Activated T-helper 9 cell treated with anti-CD3 and anti-CD28 coated beads, Interleukin-2, amount 50 U/mL, for 16 hours (primary cell): ENCODE measurements at places on chromosomes 6 and 20.

- DNase-seq, result no peak
These were observed 108.5 kb upstream of the KCNK16 start for GRCh38 chr6:39430871-39431523.

GRCh38 chr6:141463237-141463977 is 669.3 kb upstream of the GJE1 start:
- DNase-seq, result no peak

GRCh38 chr6:170420791-170421776 is 114.5 kb downstream of the FAM120B start:
- DNase-seq, result no peak

DNA sequence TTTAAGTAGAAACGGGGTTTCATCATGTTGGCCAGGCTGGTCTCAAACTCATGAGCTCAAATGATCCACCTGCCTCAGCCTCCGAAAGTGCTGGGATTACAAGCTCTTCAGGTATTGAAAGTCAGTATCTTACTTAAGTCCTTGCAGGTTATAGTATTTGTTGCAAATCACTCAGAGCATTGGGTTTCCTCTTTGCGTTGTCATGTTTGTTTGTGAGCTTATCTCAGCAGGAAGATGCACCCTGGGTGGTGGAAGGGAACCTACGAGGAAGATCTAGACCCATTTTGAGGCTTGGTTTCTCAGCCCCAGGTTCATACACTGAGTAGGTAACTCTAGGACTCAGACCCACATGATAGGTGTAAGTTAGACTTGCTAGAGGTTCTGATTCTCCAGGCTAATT is 18.6 kb downstream of the MYH7B start:
- DNase-seq, result no peak

DNA sequence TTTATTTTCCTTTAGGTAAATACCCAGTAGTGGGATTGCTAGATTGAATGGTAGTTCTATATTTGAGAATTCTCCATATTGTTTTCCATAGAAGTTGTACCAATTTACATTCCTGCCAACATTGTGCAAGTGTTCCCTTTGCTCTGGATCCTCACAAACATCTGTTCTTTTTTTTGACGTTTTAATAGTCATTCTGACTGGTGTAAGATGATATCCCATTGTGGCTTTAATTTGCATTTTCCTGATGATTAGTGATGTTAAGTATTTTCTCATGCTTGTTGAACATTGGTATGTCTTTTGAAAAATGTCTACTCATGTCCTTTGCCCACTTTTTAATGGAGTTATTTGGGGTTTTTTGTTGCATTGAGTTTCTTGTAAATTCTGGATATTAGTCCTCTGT is 85.6 kb downstream of the UBE3D start:
- no peak for DNase-seq

- DNase-seq, result no peak
These were observed 9.1 kb downstream of the CST5 start for GRCh38 chr20:23870461-23870860.

DNA sequence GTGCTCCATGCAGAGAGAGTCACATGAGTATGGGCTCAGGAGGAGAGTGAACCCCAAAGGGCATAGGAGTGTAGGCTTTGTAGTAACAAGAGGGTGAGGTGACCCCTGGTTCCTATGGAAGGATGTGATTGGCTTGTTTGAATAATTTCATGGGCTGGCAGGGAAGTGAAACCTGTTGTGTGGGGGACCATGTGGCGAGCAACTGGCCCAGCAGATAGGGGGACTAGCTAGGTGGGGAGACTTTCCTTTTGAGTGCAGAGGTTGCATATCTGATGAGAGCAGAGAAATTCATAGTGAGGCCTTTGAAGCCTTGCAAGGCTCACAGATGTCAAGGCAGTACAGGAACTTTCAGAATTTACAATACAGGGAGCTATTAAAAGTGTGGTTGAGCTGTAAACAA is 247.9 kb upstream of the SLC35B3 start:
- DNase-seq, result no peak

GRCh38 chr6:68615938-68616337 is 19.1 kb upstream of the ADGRB3 start:
- DNase-seq, result no peak

GRCh38 chr6:167230288-167230687 is 60.8 kb upstream of the UNC93A start:
- no peak for DNase-seq

- no peak for DNase-seq
These were observed 18.8 kb downstream of the PLCB4 start for GRCh38 chr20:9087531-9088217.

GRCh38 chr6:53168516-53169267 is 20.1 kb upstream of the GCM1 start:
- no peak for DNase-seq

- no peak for DNase-seq
These were observed 14.3 kb upstream of the SPO11 start for GRCh38 chr20:57315083-57315975.

DNA sequence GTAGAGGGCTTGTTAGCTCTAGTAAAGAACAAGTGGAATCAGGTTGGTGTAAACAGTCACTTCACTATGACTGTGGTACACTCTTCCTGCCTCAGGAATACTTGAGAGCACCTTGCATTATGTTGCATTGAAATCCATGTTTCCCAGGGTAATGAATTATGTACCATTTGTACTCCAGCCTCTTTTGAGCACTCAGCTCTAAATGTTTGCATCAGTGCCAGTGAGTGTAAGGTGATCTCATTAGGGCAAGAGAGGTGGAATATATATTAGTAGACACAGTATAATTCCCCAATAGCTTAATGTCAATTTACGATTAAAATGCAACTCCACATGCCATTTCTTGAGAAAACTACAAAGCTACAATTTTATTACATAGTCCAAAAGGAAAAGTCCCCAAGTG is 319.6 kb upstream of the POU3F2 start:
- DNase-seq, result no peak

DNA sequence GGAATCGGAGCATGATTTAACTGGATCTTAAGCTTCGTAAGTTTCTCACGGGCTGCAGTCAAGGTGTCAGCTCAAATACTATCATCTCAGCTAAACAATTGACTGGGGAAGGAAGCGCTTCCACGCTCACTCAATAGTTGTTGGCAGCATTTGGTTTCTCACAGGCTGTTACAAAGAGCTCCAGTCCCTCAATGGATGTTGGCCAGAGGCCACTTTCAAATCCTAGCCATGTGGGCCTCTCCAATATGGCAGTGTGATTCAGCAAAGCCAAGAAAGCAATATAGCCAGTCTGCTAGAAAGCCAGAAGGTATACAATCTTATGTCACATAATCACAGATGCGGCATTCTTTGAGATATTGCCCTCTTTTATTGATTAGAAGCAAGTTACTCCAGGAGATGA is 98.3 kb upstream of the PHACTR1 start:
- no peak for DNase-seq

- DNase-seq, result no peak
These were observed 193.6 kb downstream of the NFATC2 start for GRCh38 chr20:51348876-51349275.

- DNase-seq, result no peak
These were observed 245.0 kb downstream of the GMPR start for GRCh38 chr6:16483315-16483875.

GRCh38 chr6:64861039-64861651 is 845.9 kb downstream of the EYS start:
- DNase-seq, result no peak

- DNase-seq, result no peak
These were observed 59.9 kb downstream of the MACROD2 start for GRCh38 chr20:14055127-14055742.

- peak; percentile 50 for DNase-seq
These were observed 768 bp upstream of the FYN start for GRCh38 chr6:111874025-111874415.

DNA sequence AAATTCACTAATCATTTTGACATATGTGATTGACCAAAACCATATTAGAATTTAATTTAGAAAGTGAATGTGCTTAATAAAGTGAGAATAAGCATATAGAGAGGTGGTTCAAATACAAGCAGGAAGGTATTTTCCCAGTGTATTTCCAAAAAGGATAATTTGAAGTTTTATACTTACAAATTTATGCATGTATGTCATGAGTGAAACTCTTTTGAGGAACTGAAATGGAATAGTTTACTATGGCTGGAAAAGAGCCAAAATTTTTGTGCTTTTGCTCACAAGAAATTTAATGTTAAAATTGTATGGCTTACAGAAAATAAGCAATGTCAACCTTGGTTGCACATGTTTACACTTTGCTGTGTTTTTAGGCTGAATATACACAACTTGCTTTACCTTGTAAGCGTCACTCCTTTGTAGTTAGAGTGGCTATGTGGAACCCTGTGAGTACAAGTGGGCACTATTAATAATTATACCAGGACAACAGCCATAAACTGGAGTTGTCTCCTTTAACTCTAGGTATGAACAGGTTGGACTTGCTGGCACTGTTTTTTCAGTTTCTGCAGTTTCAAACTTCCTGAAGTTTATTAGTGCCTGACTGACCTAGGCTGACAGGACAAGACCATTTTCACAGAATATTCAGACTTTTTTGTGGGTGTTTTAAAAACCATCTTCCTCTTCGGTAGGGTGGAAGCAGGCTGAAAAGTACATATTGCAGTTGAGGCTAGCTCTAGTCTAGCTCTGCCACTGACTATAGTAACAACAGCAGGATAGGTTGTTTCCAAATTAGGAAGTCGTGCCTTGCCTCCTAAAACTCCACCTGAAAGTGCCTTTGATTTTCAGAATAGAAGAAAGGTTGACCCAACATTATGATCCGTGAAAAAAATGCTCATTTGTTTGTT is 6.0 kb downstream of the AFDN start:
- no peak for DNase-seq

DNA sequence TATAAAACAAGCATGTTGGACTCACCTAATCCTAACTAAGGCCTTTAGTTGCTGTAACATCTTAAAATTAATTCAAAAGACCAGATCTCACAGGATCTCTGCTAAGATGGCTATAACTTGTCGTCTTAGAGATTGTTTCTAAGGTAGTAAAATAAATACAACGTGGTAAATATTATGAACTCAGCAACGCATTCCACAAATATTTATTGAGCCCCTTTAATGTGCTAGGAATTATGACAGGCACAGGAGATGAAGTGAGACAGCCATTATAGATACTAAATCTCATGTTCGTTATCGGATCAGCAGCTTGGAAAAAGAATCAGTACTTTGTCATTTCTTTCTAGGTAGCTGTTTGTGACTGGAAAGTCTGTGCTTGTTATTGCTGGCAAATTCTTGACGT is 20.9 kb upstream of the MCM3 start:
- no peak for DNase-seq

DNA sequence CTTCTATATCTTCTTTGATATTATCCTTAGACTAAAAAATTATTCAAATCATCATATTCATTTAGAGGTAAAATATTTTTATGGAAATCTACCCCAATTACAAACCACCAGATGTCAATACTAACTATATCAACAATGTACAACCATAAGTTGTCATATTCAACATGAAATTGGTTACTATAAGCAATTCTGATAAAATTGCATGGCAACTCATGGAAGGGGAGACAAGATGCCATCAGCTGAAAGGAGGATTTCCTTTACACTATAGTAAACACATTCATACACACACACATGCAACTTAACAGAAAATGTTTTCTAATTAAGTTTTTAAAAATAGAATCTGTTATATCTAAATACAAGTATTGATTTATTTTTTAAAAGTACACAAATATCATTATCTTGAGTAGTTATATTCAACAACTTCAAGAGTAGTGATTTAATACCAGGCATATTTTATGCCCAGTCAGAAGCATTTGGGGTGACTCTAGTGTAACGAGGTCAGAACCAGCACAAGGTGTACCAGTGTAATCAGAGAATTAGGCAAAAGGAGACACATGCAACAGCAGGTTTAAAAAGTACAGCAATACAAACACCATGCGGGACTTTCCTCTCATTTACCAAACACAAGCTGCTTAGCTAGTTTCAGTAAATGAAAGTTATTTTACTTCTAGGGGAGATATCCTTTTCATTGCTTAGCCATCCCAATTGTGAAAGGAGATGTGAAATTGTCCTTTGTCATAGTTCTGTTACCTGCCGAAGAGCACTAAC is 1.0 kb downstream of the FILIP1 start:
- DNase-seq, result no peak

- DNase-seq, result no peak
These were observed 8.2 kb downstream of the NT5DC1 start for GRCh38 chr6:116108836-116109235.

DNA sequence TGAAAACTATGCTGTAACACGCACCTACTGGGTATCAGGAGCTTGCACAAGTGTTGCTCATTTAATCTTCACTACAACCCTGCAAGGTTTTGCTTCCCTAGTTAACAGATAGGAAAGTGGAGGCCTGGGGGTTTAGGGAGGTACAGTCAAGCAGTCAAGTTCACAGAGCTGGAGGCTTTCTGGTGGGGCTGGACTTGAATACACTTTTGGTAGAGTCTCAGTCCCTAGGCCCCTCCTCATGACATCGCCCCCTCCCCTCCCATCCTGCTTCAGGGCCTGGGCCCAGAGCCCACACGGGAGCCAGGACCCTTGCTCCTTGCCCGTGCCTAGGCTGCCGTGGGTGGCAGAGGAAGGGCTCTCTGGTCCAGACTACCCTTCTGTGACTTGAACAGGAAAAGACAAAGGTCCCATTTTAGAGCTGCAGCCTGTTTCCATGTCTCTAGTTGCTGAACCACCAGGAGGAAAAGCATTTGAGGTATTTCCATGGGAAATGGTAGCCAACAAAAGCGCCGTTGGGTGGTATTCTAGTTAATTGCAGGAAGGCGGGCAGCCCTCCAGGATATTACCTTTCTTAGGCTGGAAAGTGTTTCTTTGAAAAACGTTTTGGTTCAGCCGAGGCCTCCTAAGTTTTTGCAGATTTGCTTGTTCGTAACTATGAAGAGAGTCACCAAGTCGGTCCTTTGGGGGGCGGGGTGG is 84.9 kb downstream of the CDC5L start:
- no peak for DNase-seq

GRCh38 chr6:2081155-2082138 is 164.0 kb downstream of the GMDS start:
- DNase-seq, result no peak

- DNase-seq, result no peak
These were observed 12.4 kb downstream of the TPMT start for GRCh38 chr6:18142591-18142861.

- no peak for DNase-seq
These were observed 367.1 kb downstream of the PREX1 start for GRCh38 chr20:48460681-48461080.

DNA sequence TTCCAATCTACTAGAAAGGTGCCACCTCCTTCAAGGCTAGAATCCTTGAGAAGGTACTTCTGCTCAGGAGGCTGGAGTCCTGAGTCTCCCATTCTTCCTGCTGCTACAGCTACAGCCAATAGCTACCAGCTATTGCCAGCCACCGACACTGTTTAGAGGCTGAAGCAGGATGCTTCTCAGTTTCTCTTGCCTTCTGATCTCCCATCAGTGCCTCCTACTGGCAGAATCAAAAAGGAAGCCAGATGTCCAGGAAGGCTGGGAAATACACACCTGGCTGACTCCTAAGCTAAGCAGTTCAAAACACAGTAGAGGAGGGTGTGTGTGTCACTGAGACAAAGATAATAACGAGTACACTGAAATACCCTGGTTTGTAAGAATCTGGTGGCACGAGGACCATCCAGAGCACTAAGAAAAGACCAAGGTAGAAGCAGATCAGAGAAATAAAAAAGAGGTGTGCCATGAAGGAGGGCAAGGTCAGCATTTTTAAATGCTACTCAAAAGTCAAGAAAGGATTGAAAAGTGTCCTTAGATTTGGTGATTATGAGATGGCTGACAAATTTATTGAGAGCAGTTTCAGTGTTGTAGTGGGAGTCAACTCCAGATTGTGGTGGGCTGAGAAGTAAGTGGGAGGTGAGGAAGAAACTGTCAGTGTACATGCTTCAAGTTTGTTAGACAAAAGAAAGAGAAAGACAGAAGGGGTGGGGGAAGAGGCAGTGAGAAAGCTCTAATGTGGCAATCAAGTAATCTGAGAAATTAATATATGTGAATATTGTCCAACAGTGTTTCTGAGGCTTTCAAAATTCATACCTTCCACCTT is 2.3 kb upstream of the HLA-DMA start:
- DNase-seq, result no peak
